Stimulated activated CD4-positive, alpha-beta T cell treated with anti-CD3 and anti-CD28 coated beads, Interleukin-1b, Interleukin-23, amount 100 ng/mL, for 4 hours (primary cell): ENCODE measurements at places on chromosomes 2 and 18.

- DNase-seq: no peak
These were observed 29.2 kb upstream of the CCDC178 start for GRCh38 chr18:33469699-33470098.

- no peak for DNase-seq
These were observed at the start of gene POU3F3 for GRCh38 chr2:104853534-104854497. TSS of gene POU3F3 (plus strand) at chr2:104854115. CDS start at chr2:104855511, 1,396 bp downstream.

- no peak for DNase-seq
These were observed 10.0 kb upstream of the LAPTM4A start for GRCh38 chr2:20061476-20061875.

DNA sequence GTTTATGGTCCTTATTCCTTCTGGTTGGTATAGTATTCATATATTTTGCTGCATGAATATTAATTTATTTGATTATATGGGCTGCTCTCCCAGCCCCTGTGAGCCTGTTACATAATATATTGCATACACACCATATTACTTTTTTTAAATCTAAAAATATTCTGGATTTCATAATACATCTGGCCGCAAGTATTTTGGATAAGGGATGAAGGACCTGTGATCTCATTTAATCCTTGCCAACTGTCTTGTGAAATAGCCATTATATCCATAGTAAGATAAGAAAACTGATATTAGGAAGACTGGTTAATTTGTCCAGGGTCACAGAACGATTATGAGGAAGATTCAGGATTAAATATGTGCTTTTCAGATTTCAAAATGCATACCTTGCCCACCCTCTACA is 433.6 kb downstream of the LPIN1 start:
- no peak for DNase-seq
